ENCODE measurements at places on chromosomes 11 and 22. TPM values are rescaled to one million over a fixed set of nuclear protein-coding genes. Genes with fewer than 3 reads are reported as not detected.

DNA sequence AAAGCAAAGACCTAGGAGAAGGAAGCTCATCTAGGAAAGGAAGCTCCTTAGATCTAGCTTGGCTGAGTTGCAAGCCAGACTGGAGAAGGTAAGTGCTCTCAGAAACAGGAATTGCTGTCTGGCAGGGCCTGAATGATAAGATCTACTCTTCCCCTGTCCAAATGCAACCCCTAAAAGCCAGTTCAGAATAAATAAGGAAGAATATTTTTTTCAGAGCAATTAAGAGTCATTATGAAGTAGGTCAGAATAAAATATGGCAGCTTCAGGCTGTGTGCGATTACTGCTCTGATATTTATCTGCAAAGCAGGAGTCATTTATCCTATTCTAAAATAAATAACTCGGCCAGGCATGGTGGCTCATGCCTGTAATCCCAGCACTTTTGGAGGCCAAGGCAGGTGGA lies 82.1 kb downstream of the PIWIL4 start:
- DNase-seq = peak; percentile 24

DNA sequence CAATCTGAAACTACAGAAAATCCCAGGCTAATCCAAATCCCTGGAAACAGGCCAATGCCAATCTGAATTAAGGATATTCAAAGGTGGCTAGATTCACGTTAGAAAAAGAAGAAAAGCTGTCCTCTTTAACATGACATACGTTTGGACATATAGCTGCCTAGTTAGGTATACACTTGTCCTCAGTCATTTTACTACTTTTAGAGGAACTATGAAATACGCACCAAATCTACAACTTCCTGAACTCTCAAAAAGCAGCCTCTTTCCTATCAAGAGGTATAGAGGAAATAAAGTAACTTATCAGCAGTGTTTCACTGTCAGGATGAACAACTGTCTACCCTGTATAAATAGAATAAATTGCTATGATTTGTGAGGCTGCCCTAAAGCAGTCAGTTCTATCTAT lies 24.0 kb downstream of the KMT5B start:
- no peak for DNase-seq

DNA sequence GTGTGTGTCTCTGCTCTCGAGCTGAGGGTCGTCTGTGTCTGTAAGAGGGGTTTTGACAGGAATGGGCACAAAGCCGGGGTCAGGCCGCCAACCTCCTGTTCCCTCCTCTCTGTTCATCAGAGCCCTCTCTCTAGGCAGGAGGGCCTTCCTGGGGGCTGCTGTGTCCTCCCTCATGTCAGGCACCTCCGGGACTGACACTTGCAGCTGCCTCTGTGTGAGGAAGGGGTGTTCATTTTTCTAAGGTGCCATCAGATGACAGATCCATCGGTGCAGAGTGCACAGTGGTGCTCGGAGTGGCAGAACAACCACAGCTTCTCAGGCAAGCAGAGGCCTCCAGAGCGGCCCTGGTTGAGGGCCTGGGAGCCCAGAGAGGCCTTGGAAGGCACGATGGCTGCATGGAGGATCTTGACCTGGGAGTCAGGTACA lies 265.4 kb upstream of the B3GAT1 start:
- peak; percentile 90 for DNase-seq

- no peak for DNase-seq
These were observed 21.9 kb upstream of the VWA5A start for GRCh38 chr11:124093330-124093729.

GRCh38 chr11:2661173-2662023 lies 38.4 kb downstream of the KCNQ1OT1 start:
- no peak for DNase-seq

The KDM4D gene
- under 0.01 TPM for total RNA-seq

The ESRRA gene
- 72.3 TPM for total RNA-seq

DNA sequence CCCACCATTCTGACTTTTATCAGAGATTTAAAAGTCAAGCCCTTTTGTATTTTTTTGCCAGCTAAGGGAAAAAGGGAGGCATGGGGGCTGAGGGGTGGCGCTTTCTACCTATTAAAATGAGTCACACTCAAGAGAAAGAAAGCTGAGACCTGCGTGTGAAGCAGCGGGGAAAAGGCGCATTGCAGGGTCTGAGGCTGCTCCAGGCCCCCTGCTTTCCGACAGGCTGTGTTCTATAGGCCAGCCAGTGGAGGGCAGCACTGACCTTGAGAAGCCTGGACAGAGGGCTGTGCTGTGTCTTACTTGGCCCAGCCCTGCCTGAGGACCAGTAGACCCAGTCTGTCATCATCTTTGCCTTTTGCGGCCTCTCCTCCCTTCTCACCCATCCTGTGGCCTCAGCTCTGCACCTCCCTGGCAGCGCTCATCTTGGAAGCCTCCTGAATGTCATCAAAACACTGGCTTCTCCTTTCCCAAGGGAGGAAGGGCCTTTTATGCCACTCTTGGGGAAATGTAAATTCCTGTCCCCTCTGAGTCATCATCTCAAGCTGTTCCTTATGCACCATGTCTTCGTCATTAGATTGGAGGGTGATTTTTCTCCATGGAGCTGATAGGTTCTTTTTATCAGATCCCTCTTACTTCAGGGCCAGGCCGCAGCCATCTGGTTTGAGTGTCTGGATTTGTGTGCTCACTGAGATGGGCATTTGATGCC lies 12.6 kb upstream of the MAPK8IP1 start:
- DNase-seq = no peak

The CHRDL2 gene
- total RNA-seq = not detected

The CARD10 gene
- 6.2 TPM for total RNA-seq

The BTG4 gene
- total RNA-seq = not detected

DNA sequence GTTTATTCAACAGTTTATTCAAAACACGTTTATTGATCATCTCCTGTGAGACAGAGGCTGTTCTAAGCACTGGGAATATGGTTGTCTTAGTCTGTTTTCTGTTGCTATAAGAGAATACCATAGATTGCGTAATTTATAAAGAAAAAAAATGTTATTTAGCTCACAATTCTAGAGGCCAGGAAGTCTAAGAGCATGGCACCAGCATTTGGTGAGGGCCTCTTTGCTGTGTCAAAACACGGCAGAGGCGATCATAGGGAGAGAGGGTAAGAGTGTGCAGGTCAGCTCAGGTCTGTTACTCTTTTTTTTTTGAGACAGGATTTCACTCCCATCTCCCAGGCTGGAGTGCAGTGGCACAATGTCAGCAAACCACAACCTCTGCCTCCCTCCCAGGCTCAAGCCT lies 5.2 kb upstream of the IL17RA start:
- no peak for DNase-seq

The HPX gene
- 0.86 TPM for total RNA-seq

DNA sequence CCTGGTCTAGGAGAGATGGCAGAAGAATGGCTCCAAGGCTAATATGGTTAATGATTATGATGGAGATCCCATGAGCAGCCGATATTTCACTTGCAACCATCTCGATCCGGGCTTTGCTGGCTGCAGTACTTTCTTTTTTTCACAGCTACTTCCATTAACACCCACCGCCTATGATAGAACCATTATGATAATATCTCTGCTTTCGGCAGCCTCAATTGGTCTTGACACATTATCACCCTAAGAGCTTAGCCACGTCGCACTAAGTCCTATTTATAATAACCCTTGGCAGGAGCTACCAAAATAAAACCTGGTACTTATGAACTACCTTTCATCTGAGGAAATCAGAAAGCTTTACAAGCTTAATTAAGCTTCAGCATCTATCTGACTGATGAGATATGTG lies 7.6 kb upstream of the FJX1 start:
- no peak for DNase-seq

The OOSP3 gene
- total RNA-seq = not detected

DNA sequence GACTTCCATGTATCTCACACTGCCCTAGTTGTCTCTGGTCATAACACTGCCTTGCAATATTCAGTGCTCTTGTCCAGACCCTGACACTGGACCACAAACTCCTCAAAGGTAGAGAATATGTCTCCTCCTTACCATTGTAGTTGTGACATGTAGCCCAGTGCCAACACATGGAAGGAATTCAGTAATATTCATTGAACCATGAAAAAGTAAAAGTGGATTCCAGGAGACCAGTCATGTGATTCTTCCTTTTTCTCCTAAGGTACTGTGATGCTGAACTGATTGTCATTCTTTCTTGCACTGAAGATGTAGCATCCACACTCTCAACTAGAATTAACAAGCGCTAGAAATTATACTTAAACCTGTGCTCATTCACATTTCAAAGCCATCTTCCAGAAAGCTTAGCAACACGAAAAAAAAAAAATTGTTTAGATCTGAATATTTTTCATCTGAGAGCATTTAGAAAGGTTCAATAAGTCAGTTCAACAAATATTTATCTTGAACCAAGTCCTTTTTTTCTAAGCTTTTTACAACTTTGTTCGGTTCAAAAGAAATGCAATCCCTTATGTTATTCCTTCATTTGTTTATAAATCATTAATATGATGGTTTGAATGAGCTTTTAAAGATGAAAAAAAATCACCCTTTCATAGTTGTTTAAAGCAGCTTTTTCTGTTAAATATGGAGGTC lies 224.7 kb upstream of the BLID start:
- DNase-seq = no peak

DNA sequence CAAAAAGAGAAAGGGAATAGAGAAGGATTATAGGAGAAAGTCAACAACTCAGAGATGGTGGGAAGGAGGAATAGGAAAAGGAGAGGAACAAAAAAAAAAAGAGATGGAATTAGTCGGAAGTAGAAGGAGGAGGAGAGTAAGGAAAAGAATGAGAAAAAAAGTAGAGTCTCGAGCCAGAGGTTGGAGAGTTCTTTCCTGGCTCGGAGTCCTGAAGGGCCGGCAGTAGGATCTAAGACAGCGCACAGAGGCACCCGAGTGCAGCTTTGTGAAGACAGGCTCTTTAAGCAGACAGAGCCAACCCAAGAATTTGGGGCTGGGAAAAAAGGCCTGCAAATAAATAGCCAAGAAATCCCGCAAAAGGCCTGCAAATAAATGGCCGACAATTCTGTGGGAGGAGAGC lies 170.4 kb upstream of the CCDC90B start:
- DNase-seq = no peak

DNA sequence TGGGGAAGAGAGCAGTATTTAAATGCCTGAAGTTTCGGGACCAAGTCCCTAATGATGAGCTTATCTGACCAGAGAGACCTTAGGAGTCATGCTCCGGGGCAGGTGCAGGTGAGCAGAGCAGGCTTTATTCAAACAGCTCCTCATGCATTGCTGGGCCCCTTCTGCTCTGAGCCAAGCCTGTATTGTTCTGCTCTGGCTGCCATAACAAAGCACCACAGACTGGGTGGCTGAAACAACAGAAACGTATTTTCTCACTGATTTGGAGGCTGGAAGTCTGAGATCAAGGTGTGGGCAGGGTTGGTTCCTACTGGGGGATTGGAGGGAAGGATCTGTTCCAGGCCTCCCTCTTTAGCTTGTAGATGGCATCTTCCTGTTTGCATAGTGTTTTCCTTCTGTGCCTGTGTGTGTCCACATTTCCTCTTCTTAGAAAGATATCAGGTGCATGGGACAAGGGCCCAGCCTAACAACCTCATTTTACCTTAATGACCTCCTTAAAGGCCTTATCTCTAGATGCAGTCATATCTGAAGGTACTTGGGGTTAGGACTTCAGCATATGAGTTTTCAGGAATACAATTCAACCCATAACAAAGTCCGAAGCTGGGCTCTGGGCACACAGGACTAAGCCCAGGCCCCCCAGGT lies 97.1 kb upstream of the PARVA start:
- no peak for DNase-seq

DNA sequence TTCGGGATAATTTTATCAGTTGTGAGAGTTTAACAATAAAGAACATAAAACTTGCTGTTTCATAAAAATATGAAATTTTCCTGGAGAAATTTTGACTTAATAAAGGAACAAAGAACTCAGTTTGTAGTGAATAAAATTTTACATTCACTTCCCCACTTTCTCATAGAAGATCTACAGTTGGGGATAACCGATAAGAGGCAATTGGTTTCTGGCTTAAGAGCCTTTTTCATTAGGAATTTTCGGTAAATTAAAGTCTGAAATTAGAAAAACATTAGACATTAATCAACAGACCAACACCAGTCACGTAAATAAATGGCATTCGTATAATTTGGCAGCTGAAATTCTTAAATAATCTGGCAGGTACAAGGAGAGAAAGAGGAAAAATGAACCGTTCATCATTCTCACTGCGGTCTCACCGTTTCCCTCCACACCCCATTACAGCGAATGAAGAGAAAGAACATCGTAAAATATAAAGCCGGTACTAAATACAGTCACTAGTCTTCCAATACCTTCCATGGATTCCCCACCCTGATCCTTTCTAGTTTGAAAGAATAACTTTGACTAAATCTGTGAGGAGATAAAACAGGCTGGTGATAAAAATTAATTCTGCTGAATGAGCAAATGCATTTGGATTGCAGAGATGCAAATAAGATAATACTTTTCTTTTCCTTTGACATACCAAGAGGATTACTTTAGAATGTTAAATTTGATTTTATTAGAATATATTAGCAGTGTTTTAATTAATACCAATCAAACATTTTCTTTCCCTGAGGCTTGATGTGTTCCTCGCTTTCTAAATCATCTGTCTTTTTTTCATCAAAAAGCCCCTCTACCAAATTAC lies 19.5 kb downstream of the BLID start:
- no peak for DNase-seq
